Activated CD4-positive, CD25-positive, alpha-beta regulatory T cell (primary cell): ENCODE measurements at places on chromosomes 1 and 21.

DNA sequence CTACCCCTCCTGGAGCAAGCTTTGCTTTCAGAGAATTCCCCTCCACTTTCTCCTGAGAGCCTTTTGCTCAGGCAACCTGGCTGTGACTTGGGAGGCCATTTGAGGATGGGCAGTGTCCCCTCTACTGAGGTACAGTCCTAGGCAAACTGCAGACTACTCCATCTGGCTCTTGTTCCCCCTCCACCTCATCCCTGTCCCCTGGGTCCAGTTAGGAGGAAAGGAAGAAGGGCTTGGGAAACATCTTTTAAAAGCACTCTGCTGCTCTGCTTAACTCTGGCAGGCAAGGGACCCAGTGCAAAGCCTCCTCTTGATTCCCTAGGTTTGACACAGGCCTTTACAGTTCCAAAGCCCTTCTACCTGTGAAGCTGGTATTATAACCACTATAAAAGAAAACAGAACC lies 108.2 kb downstream of the NAV1 start:
- no peak for DNase-seq

GRCh38 chr1:203367057-203367456 lies 16.1 kb upstream of the FMOD start:
- no peak for DNase-seq

DNA sequence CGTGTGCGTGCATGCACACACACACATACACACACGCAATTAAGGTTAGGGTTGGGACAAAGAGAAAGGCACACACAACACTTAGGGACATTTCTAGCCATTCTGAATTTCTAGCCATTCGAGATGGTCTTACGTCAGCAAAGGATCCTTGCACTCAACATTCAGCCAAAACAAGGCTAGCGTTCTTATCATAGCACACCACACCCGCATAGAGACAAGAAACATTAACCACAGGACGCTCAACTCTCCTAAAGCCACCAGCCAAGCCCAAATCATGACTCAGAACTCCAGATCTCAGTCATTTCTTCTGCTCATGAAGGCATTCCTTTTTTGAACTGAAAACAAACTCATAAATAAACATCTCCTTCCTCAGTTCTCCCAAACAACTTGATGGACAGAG lies 106.8 kb downstream of the LMO4 start:
- no peak for DNase-seq

GRCh38 chr1:162930976-162931560 lies 70.1 kb upstream of the CCDC190 start:
- DNase-seq, result no peak

GRCh38 chr1:94025383-94026340 lies 95.3 kb downstream of the ABCA4 start:
- no peak for DNase-seq

DNA sequence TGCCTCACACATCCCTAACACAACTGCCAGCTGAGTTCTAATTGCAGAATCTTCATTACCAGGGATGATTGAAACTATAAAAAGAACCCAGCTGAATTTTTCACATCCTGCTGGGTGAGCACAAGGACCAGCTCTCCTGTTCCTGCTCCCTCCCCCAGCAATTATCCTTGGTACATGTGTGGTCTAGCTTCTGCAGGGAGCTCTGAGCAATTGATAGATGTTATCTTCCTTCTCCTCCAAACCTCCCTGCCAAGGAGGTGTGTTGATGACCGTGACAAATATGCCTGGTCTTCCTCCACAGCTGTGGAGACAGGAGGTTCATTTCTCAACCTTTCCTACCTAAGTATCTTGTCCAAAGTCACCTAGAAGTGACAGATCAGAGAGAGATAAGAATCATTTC lies 65.3 kb upstream of the MAN1A2 start:
- no peak for DNase-seq

DNA sequence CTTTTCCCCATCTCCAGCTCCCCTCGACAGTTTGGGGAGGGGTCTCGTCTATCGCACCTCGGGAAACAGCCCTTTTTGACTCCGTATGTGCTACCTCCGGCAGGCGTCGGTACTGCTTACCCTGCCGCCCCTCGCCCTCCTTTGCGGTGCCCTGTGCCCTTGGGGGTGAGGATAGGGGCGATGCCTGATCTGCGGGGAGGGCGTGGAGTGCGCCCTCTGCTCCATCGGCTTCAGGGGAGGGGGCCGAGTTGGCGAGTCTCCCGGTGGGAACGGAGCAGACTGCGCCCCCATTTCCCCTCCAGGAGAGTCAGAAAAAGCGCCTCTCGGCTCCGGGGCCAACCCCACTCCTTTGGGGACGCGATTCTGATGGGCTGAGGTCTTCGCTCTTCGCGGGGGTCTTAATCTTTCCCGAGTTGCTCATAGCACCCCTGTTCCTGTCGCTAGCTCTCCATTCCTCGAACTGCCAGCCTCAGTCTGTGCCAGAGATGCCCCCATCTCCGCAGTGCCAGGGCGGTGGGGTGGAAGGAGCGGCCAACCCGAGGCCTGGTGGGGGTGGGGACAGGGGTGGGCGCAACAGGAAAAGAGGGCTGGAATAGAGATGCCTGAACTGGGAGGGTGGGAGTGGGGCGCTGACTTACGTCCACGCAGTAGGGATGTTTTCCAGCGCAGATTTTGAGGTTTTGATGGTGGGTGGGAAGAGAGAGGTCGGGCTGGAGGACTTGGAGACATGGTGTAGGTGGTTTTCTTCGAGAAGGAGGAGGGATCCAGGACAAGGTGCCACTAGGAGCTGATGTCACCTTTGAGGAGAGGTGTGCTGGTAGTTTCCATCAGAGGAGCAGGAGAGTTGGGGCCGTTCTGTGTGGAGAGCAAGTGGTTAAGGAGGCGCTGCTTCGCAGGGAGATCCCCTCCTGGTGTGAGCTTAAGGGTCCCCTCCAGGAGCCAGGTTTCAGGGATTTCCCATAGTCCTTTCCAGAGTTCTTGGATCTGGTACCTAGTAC lies 674 bp downstream of the PPFIA4 start:
- no peak for DNase-seq

- DNase-seq, result no peak
These were observed 89.7 kb downstream of the IGSF21 start for GRCh38 chr1:18197299-18197698.

- no peak for DNase-seq
These were observed 25.8 kb downstream of the IL6R start for GRCh38 chr1:154430903-154431302.

DNA sequence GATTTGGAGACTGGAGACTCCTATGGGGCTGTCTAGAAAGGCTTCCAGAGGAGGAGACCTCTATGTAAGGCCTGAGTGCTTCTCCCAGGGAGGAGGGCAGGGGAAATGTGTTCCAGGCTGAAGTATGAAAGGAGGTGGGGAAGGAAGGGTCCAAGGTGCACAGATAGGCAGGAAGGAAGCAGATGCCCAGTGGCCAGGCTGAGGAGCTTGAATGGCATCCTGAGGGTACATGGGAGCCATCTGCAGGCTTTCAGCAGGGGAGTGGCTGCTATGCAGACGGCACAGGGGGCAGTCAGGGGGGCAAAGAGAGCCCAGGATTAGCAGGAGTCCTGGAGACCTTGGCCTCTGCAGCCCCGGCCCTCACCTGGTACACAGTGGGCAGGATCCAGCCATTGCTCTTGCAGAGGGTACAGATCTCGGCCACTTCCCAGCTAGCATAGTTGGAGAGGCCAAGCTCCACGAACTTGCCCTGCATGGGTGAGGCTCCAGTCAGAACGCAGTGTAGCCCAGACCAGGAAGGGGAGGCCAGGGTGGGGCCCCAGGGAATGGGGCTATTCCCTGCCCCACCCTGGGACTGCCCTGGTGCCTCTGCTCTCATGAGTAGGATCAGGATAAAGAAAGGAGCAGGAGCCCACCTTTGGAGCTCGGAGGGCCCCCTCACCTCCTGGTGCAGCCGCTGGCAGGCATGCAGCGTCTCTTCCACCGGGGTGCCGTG lies 4.0 kb downstream of the AKR7A2 start:
- no peak for DNase-seq

GRCh38 chr1:112317611-112318062 lies 78.4 kb upstream of the CTTNBP2NL start:
- no peak for DNase-seq

- DNase-seq, result no peak
These were observed 1.3 kb upstream of the IL19 start for GRCh38 chr1:206769304-206769731.

GRCh38 chr21:44389335-44389734 lies 35.9 kb downstream of the TRPM2 start:
- DNase-seq, result no peak

DNA sequence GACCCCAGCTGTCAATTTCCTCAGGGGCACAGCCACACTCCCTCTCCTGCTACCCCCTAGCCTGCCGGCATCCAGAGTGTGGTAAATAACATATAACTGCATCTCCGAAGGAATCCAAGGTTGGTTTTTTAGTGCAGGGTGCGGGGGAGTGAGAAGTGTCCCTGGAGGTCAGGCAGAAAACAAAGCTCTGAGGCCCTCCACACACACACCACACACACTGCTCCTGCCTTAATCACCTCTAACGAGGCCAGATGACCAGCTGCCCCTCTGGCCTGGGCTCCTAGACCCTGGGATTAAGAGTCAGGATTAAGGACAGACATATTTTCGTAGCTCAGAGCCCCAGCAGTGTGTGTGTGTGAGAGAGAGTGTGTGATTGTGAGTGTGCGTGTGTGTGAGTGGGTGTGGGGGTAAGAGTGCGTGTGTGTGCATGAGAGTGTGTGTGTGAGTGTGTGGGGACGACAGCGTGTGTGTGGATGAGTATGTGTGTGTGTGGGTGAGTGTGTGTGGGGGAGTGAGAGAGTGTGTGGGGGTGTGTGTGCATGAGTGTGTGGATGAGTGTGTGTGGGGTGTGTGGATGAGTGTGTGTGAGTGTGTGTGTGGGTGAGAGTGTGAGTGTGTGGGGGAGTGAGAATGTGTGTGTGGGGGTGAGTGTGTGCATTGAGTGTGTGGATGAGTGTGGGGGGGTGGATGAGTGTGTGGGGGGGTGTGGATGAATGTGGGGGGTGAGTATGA lies 14.6 kb downstream of the SDC3 start:
- no peak for DNase-seq

DNA sequence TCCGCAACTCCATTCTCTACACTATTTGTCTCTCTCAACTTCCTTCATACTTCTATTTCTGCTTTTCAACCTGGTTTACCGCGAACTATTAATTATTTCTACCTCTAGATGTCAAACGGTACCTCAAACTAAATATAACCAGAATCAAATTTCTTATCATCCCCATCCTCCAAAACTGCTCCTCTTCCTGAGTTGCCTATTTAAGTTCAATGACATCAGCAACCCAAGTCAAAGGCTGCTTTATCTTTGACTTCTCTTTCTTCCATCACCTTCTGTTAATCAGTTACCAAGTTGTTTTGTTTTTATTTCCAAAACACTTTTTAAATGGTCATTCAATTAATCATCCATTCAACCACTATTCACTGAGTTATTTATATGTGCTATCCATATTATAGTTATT lies 171.9 kb downstream of the COL24A1 start:
- no peak for DNase-seq

DNA sequence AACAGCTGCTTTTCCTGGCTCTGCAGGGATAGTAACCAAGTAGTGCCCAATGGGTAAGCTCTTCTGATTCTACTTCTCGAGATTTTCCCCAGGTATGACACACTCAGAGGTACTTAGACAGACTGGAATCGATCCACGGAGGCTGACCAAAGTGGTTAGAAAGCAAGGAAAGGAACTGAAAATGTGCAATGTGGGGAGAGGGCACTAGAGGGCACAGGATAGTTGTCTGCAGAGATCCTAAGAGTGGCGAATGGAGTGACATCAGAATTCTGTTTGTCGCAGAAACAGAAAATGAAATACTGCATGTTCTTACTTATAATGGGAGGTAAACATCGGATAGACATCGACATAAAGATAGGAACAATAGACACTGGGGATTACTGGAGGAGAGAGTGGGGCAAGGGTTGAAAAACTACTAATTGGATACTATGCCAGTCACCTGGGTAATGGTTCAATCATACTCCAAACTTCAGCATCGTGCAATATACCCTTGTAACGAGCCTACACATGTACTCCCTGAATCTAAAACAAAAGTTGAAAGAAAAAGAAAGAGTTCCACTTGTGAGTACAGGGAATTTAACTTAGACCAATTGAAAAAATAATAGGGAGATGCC lies 23.3 kb downstream of the CYP2J2 start:
- no peak for DNase-seq

- no peak for DNase-seq
These were observed 32.8 kb downstream of the PADI6 start for GRCh38 chr1:17404820-17405219.

- DNase-seq, result no peak
These were observed 47.1 kb upstream of the IRF2BP2 start for GRCh38 chr1:234656944-234657654.

DNA sequence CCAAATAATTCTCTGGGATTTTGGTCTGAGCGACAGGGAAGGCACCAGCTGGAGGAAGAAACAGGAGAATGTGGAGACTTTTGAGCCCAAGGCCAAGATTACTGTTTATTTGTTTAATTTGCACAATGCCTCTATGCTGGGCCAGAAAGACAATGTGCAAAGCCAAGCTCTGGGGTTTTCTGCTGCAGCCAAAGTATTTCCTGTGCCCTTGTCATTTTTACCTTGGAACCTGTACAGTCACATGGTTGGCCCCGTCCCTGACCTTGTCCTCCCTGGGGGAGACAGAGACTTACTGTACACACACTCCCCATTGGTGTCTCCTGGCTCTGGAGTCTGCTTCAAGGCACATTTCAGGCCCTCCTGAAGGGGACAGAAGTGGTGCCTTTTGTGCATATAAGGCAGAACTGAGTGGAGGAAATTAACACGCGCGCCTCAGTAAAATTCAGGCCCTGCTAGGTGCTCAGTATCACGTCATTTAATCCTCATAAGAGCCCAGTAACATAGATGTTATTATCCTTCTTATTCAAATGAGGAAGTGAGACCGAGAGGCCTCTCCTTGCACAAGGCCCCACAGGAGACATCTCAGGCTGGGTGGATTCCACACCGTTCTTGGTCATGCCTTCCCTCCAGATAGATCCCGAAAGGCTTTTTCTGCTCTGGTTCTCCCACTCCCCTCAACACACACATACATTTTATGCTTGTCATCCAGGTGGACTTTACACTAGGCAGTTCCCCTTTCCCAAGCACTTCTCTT lies 21.1 kb downstream of the C1orf115 start:
- no peak for DNase-seq

- no peak for DNase-seq
These were observed 6.9 kb upstream of the ADAR start for GRCh38 chr1:154614901-154615300.

GRCh38 chr1:23593556-23594148 lies 34.4 kb upstream of the ID3 start:
- DNase-seq, result no peak

DNA sequence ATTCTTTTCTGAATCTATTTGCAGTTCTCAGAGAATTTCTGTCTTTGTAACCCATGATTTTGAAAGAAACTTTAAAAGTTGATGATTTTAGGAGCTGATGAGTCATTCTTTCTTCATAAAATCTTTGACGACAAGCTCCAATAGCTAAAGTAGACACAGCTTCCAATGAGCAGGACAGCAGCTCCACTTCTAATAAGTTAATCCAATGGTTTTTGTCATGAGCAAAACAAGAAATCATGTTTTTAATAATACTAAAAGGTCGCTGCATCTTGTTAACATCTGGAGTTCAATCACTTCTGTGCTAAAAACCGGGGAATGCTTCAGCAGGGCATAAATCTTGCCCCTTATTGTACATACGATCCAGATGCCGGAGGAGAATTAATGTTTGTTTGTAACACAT lies 48.9 kb upstream of the GORAB start:
- DNase-seq, result no peak
